Posterior cingulate gyrus (tissue), 11 donors: ENCODE measurements at places on chromosomes 2 and 18.

GRCh38 chr2:196963961-196964360 lies 37.5 kb upstream of the PGAP1 start:
- no peak for DNase-seq

DNA sequence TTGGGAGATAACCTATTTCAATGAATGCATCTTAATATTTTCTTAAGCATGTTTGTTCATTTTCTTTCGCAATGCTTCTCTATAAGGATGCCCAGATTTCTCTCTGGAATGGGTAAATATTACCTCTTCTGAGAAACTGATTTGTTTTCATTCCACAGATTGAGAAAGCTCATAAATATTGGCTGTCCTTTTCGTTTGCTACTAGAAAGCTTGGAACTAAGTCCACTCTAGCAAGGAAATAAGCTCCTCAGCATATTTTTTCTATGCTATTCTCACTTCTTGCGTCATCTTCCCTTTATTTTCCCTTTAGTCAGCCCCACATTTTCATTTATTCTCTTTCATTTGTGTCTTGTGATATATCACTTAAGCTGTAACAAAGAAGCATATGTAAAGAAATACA lies 76.3 kb downstream of the ANTXR1 start:
- no peak for DNase-seq

DNA sequence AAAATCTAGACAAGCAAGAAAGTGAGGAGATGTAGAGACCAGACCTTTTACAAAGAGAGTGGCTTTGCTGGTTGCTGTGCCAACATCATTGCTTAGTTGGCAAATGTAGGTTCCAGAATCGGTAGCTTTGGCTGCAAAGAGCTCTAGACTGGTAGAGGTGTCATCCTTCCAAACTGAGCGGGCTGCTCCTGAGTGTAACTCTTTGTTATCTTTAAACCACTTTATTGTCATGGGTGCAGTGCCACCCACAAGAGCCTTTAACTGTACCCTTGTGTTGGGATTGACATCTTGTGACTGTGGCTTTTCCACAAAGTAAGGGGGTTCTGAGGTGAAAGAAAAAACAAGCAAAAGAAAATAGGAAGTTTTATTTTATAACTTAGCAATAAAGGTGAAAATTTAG lies 77.2 kb downstream of the TTN start:
- DNase-seq: no peak

DNA sequence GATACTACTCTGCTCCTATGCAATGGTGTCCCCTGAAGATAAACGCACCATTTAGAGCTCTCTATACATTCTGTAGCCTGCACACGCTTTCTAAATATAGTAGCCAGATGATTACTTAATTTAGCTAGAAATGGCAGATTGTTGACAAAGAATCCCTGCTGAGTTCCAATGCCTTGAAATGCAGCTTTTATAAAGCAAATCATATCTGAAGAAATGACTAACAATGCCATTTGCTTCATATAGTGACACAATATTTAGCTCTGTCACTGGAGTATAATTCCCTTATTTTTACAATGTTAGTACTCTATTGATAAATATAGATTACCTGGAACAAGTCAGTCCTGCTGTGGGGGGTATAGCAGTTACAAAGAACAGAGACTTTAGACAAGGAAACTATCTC lies 166.2 kb downstream of the CDCA7 start:
- DNase-seq: no peak

GRCh38 chr2:25286025-25286400 lies 55.7 kb downstream of the DNMT3A start:
- DNase-seq: no peak

DNA sequence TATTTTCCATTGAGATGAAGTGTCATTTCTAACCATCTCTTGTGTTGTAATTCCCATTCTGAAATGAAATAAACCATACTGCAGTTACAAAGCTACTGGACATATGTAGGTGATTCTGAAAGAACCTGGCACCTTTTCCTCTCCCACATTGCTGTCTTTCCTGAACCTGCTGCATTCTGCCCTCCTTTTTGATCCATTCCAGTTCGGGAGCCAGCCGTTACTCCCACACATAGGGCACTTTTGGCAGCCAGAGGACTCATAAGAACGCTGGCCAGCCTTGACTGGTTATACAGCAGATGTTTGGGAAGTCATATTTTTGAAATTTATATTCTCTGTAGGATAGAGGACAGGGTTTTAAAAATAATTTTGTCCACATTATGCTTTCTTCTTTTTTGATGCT lies 369.8 kb upstream of the CDH7 start:
- no peak for DNase-seq

DNA sequence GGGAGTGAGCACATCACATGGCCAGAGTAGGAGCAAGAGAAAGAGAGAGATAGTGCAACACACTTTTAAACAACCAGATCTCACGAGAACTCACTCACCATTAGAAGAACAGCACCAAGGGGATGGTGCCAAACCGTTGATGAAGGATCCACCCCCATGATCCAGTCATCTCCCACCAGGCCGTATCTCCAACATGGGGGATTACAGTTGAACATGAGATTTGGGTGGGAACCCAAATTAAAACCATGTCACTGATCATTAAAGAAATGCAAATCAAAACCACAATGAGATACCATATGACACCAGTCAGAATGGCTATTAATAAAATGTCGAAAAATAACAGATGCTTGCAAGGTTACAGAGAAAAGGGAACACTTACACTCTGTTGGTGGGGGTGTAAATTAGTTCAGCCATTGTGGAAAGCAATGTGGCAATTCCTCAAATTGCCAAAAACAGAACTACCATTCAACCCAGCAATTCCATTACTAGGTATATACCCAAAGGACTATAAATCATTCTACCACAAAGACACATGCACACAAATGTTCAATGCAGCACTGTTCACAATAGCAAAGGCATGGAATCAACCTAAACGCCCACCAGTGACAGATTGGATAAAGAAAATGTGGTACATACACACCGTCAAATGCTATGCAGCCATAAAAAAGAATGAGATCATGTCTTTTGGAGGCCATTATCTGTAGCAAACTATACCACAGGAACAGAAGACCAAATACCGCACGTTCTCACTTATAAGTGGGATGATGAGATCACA lies 137.1 kb downstream of the COL6A3 start:
- DNase-seq: no peak

DNA sequence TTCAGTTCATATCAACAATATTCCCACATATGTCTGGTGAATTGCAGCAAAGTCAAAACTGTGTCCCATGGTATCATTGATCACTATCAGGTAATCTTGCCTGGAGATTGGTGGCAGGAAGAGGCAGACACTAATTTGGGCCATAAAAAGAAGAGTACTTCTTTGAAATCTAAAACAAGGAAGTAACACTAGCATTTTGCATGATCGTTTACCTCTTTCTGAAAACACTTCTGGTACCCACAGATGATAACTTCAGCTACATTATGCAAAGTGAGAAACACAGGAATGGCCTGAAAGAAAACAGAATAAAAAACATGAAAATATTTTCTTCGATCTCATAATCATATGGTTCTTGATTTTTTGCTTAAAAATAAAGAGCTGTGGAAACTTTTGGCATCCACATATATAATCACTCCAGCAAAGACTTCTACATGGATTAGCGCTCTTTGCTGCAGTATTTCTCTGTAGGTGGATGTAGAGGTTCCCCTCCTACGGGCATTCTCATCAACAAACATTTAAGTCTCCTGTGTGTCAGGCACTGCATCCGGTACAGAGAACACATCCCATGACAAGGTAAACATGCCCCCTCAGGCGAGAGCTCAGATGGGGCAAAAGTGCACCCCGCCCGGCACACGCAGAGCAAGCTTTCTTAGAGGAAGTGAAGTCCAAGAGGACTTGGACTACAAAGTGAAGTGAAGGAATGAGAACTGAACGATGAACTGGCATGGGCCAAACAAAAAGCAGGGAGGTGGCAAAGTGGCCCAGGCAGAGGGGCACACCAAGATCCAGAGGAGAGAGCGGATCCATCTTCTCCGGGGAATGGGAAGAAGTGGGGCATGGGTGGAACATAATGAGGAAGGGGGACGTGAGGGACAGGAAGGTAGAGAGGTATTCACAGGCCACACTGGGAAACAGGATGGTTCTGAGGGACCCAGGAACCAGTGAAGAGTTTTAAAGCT lies 68.0 kb upstream of the RIOK3 start:
- no peak for DNase-seq

DNA sequence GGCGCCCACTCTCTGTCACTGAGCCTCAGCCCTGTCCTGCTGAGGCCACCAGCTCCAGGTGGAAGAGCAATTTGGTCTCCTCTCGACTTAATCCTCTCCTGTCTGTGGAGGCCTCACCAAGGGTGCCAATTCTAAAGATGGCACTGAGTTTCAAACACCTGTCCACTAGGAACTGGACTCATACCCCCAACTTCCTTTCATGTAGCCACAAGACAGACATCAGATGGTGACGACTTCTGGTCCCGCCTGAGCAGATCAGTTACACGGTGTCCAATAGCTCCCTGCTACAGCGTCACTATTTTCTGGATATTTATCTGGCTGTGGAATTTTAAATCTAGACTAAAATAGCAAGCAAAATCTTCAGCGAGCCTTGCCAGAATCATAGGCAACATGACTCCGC lies 24.5 kb upstream of the SP5 start:
- no peak for DNase-seq

- DNase-seq: peak; percentile 11
Observed at GRCh38 chr18:48827291-48828193, 123.2 kb downstream of the SMAD7 start.

DNA sequence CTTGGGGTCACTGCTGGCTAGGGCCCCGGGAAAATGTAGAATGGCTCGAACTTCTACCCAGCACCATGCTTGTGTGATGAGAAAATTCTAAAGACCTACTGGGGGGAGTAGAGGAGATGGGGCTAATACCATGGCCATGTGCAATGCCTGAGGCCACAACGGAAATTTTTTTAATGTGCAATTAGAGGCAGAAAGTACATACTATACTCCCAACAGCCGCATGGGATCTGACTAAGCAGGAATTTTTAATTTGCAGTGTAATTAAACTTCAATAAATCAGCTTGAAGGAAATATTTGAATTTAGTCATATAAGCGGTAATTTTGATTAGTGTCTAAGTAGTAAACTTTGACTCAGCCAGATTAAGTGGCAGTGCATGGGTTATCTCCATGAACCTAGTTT lies 53.2 kb upstream of the CNGA3 start:
- DNase-seq: no peak

GRCh38 chr2:78839259-78839658 lies 186.2 kb upstream of the REG3G start:
- no peak for DNase-seq

DNA sequence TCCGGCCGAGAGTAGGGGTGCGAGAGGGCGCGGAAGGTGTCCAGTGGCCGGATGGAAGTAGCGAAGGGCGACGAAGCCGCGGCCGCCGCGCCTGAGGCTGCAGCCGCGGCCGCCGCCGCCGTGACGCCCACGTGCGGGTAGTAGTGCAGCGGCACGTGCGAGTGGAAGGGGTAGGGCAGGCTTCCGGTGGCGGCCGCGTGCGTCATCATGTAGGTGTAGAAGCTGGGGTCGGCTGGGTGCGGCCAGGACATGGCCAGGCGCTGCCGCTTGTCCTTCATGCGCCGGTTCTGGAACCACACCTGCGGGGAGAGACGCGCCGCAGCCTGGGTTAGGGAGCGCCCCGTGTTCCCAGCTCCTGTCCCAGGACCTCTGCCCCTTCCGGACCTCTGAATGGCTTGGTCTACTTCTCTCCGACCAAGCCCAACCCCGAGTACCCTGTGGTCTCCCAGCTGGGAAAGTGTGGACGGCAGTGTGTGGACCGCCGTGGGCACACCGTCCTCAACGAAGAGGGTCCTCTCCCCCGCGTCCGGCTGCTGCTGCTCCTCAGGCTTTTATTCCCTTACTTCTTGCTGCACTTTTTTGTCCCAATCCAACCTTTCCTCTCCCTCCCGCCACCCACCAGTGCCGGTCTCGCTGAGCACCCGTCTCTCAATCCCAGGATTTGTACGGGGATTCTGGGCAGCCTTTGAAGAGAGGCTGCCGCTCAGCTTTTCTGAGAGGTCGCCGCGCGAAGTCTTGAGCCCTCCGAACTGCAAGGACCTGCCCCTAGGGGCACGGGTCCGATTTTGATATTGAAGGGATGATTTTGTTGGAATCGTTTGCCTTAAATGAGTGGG lies 3.0 kb downstream of the EVX2 start:
- no peak for DNase-seq

- DNase-seq: no peak
Observed at GRCh38 chr2:224969633-224970260, 72.5 kb downstream of the DOCK10 start.

GRCh38 chr2:200483729-200484198 lies 26.1 kb downstream of the KCTD18 start:
- DNase-seq: no peak

DNA sequence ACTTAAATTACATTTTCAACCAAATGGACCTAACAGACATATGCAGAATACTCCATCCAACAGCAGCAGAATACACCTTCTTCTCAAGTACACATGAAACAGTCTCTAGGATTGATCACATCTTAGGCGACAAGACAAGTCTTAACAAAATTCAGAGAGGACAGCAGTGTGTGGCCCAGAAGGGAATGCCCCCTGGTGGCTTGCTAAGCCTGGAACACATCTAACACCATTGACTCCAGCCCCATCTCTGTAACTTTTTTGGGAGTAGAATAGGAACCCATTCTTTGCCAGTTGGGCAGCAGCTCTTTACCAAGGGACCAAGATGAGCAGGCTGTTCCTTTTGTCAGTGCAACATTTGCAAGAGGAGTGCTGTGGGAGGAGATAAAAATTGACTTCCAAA lies 249.9 kb downstream of the PLCL1 start:
- DNase-seq: peak; percentile 28

DNA sequence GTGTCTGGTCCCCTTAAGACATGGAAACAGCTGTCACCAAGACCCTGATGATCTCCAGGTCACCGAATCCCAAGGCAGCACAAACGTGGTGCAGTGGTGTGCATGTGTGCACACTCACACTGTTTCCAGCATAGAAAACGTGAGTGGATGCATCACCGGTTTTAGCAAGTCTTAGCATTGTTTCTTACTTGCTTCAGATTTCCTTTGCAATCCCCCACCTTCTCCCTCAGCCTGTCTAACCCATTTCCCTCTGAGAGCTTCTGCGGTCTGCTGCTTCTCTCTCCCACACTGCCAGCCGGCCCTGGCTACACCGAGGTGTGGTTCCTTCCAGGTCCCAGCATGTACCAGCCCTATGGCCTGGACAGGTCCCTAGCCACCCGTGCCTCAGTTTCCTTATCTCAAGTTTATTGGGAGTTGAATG lies 343.4 kb upstream of the HS6ST1 start:
- DNase-seq: no peak

GRCh38 chr2:65231892-65232477 lies 4.4 kb downstream of the ACTR2 start:
- no peak for DNase-seq

- no peak for DNase-seq
Observed at GRCh38 chr2:28175028-28175427, 217.6 kb upstream of the FOSL2 start.

DNA sequence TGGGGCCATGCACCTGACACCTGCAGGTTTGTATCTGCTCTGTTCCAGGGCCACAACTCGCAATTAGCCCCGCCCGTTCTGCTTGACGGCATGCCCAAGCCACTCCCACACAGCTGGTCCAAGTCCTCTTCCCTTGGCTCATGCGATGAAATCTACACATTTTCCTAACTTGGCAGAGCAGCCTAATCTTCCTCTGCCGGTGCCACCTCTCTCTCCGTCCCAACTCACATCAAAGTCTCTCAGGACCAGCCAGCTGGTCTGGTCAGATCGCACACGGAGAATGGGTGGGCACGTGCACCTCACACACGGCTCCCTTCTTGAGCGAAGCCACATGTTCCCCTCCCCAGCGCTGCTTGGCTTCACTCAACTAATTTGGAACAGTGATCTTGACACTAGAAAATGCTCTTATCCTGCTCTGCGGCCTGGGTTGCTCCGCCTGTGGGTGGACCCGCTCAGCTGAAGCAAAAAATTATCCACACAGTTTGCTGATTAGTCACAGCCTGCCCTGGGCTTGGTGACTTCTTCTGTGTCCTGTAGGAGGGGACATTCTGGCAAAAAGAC lies 176.7 kb downstream of the NRP2 start:
- no peak for DNase-seq
